Activated naive CD4-positive, alpha-beta T cell treated with anti-CD3 and anti-CD28 coated beads, Interleukin-2, amount 10 ng/mL, durations not matched to agents 7 days and 5 days (primary cell): ENCODE measurements at places on chromosomes 4 and X.

DNA sequence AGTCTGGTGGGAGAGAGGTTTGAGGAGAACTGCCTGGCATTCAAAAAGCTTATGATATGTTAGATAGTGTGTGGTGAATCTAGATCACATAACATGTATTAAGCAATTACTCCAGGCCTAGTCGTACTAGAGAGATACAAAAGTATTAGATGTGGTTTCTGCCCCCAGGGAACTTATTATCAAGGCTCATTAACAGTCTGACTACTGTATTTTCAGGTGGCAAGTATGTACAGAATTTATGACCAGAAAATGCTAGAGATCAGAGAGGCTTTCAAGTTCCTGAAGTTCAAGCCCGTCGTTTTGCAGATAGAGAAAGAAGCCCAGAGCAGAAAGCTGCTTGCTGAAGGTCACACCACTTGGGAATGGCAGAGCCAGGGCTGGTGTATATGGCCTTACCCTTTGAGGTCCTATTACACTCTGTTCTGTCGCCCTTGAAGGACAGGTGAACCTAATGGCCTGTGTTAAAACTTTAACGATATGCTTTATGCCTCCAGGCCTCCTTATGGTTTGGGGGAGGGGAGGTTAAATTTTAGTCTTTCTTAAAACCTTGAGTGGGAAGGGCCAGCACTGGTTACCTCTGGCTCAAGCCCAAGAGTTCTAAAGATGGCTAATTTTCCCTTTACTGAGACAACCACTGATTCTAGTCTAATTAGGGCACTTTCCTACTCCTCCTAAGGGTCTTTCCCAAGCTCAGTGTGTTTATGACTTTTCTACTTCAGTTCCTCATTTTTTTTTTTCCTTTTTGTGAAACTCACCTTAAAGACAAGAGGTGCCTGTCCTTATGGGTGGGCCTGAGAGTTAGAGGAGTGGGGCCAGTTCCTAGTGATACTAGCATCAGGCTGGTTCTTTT lies 19.9 kb downstream of the TMEM164 start:
- no peak for DNase-seq
- no peaks in the 10 kb centered on the region for H3K27me3 ChIP-seq
- peaks cover 8% of the 10 kb centered on the region for H3K36me3 ChIP-seq

- no peaks in the 10 kb centered on the region for H3K36me3 ChIP-seq
- no peaks in the 10 kb centered on the region for H3K4me1 ChIP-seq
These were observed 1715.2 kb upstream of the ADGRL3 start for GRCh38 chr4:59484944-59485343.

DNA sequence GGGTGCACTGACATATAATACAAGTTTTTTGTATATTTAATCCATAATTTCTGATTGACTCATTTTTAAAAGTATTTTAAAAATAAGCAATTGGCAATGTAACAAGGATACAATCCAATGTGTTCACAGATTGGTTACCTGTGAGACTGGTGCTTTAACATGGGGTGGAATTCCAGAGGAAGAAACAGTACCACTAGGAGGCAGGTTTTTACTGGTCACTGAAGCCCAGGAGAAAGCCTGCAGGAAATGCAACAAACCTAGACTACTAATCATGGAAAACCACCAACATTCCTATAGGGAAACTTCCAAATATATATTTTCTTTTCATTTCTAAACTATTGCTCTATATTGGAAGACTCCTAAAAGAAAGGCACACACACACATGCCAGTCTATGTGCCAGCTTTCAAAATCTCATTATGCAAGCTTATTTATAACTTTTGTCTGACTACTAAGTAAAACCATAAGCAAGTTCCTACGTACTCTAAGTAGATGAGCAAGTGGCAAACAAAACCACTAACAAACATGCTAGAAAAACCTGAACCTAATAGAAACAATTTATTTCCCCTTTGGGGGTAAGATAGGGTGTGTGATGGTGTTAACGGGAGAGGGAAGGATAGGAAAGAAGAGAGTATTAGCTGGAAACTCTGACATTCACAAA lies 19.2 kb downstream of the G3BP2 start:
- peak overlapping the region; percentile 98 for H3K27ac ChIP-seq
- DNase-seq, result no peak
- H3K27me3 ChIP-seq, result no peaks in the 10 kb centered on the region
- H3K36me3 ChIP-seq, result peaks cover 52% of the 10 kb centered on the region
- H3K4me3 ChIP-seq, result peak overlapping the region; percentile 32
- H3K4me1 ChIP-seq, result peaks cover 65% of the 10 kb centered on the region

- no peaks in the 10 kb centered on the region for H3K27me3 ChIP-seq
- H3K4me3 ChIP-seq, result no peak overlapping the region
- H3K36me3 ChIP-seq, result no peaks in the 10 kb centered on the region
- no peaks in the 10 kb centered on the region for H3K4me1 ChIP-seq
- H3K27ac ChIP-seq, result no peak overlapping the region
- no peak for DNase-seq
These were observed 229.6 kb downstream of the OPHN1 start for GRCh38 chrX:68203646-68204045.

DNA sequence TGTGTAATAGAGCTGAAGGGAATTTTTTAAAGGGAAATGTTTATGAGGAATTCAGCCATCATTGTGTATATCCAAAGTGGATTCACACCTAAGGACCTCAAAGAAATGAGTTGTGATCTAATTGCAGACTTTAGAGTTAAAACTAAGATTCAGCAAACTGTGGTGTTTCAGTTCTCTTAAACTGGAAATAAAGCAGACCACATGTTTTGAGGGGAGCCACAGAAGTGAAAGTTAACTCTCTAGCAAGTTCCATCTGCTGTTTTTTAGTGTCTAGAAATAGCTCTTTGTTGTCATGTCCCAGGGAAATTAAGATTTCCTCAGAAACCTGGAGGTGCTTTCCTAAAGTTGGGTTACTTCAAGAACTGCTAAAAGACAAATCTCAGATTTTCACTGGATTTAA lies 97.3 kb upstream of the DDX3X start:
- H3K27me3 ChIP-seq, result no peaks in the 10 kb centered on the region
- peaks cover 16% of the 10 kb centered on the region for H3K36me3 ChIP-seq
- no peak overlapping the region for H3K27ac ChIP-seq
- DNase-seq, result no peak

DNA sequence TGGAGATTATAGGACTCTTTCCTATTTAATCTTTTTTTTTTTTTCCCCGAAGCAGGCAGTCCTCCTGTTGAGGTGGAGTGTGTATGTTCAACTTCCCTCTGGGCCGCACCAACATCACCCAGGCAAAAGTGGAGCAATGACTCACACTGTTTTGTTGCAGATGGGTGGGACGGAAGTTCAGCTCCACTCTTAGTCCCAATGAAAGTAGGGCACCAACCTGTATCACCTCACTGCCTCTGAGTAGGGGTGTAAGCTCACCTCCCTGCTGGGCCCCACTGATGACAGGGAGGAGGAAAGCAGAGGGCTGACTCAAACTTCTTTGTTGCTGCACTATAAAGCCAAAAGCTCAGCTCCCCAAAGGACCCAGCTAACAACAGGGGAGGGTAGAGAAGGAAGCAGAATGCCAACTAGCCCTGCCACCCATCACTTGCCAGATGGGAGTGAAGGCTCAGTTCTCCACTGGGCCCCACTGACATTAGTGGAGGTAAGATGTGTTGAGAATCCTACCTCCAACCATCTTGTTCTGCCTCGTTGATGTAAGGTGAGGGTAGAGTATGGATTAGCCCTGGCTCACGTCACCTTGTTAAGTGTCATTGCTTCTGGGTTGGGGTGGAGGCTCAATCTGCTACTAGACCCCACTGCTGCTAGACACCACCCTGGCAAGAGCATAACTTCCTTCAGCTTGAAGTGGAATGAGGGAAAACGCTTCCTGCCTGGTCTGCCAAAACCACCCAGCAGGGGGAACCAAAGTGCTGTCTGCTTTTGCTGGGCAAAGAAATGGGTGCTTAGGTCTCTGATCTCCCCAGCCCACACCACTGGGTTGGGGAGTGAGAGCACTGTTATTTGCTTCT lies 14.1 kb downstream of the RPS6KA3 start:
- peak overlapping the region; percentile 81 for H3K27ac ChIP-seq
- peak; percentile 78 for DNase-seq
- H3K4me3 ChIP-seq, result no peak overlapping the region
- H3K27me3 ChIP-seq, result no peaks in the 10 kb centered on the region

- DNase-seq, result no peak
- H3K4me1 ChIP-seq, result no peaks in the 10 kb centered on the region
- H3K27me3 ChIP-seq, result no peaks in the 10 kb centered on the region
These were observed 225.0 kb downstream of the GRIA3 start for GRCh38 chrX:123408821-123409737.

- H3K27me3 ChIP-seq, result peaks cover 17% of the 10 kb centered on the region
- H3K36me3 ChIP-seq, result no peaks in the 10 kb centered on the region
- H3K4me3 ChIP-seq, result no peak overlapping the region
- no peak for DNase-seq
- H3K4me1 ChIP-seq, result peaks cover 11% of the 10 kb centered on the region
These were observed 9.1 kb upstream of the TBC1D1 start for GRCh38 chr4:37881811-37882210.

DNA sequence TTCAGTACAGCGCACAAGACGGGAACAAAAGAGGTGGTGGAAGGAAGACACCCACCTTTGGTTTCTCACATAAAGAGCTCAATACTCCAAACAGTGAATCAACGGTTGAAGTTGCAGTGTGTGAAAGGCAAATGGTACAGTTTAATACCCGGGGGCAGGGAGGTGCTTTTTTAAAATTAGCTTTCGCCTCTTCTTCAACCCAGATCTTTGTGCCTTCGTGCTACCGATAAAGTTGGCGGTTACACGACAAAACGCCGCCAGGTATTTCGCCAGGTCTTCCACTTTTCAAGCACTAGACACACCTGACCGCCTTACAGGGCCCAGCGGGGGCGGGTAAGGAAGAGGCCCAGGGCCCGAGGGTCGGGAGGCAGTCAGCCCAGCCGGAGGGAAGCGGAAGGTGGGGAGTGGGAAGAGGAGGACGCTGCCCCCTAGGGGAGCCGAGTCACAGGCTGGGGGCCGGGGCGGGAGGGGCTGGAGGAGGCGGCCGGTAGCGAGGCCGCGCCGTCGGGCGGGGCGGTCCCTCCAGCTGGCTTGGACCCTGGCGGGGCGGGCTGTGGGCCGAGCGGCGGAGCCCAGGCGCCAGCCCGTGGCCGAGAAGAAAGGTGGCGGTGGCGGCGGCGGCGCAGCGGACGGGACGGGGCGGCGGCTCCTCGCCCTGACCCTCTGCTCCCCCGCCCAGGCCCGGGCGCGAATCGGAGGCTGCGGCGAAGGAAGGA lies 16.0 kb downstream of the UTP3 start:
- H3K27me3 ChIP-seq, result no peaks in the 10 kb centered on the region
- H3K4me3 ChIP-seq, result peak overlapping the region; percentile 88
- H3K36me3 ChIP-seq, result peaks cover 3% of the 10 kb centered on the region
- peak; percentile 75 for DNase-seq

DNA sequence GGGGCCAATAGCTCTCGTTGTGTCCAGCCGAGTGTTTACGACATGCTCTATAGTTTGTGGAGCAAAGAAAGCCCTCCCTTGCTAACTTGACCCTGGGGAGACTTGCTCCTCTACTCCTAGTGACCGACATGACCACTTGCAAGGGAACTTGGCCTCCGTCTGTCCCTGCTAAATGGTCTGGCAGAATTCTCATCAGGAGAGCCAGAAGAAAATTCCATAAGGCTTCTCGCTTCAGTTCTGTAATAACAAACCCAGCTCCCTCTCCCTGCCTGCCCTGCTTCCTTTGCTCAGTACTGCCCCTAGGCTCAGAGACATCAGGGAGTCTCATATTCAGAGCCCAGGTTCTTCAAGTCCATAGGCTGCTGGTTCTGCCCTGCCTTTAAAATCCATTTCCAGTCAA lies 13.0 kb downstream of the DOCK11 start:
- H3K27ac ChIP-seq, result no peak overlapping the region
- no peaks in the 10 kb centered on the region for H3K27me3 ChIP-seq
- no peak for DNase-seq

GRCh38 chr4:44368413-44369167 lies 80.0 kb downstream of the KCTD8 start:
- H3K27me3 ChIP-seq, result no peaks in the 10 kb centered on the region
- H3K4me3 ChIP-seq, result no peak overlapping the region
- no peak for DNase-seq
- no peaks in the 10 kb centered on the region for H3K4me1 ChIP-seq
- H3K27ac ChIP-seq, result no peak overlapping the region
- H3K36me3 ChIP-seq, result no peaks in the 10 kb centered on the region

- no peak overlapping the region for H3K4me3 ChIP-seq
- H3K4me1 ChIP-seq, result peaks cover 7% of the 10 kb centered on the region
- H3K36me3 ChIP-seq, result peaks cover 8% of the 10 kb centered on the region
- H3K27me3 ChIP-seq, result no peaks in the 10 kb centered on the region
- H3K27ac ChIP-seq, result no peak overlapping the region
These were observed 10.3 kb downstream of the SNX25 start for GRCh38 chr4:185219551-185220344.

GRCh38 chr4:145898926-145899531 lies 39.6 kb downstream of the ZNF827 start:
- no peak overlapping the region for H3K4me3 ChIP-seq
- peaks cover 15% of the 10 kb centered on the region for H3K4me1 ChIP-seq
- no peaks in the 10 kb centered on the region for H3K27me3 ChIP-seq
- no peak for DNase-seq
- no peak overlapping the region for H3K27ac ChIP-seq
- peaks cover 20% of the 10 kb centered on the region for H3K36me3 ChIP-seq

DNA sequence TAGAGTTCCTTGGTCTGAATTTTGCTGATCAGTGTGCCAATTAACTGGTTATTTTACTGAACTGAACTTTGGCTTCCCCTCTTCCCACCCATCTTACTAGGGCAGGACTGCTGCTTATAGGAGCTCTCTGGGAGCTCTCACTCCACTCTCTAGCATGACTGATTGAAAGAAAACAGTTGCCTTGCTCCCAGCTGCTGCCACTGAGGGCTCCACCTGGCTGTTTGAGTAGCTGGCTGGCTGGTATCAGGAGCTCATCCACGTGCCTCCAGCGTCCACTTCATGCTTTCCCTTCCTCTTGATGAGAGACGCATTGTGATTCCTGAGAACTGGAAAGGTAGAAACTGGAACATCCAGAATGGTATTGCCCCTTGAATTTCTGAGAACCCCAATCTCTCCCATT lies 73.0 kb upstream of the KLHL13 start:
- no peak overlapping the region for H3K4me3 ChIP-seq
- H3K36me3 ChIP-seq, result no peaks in the 10 kb centered on the region
- DNase-seq, result no peak
- no peak overlapping the region for H3K27ac ChIP-seq
- no peaks in the 10 kb centered on the region for H3K27me3 ChIP-seq

DNA sequence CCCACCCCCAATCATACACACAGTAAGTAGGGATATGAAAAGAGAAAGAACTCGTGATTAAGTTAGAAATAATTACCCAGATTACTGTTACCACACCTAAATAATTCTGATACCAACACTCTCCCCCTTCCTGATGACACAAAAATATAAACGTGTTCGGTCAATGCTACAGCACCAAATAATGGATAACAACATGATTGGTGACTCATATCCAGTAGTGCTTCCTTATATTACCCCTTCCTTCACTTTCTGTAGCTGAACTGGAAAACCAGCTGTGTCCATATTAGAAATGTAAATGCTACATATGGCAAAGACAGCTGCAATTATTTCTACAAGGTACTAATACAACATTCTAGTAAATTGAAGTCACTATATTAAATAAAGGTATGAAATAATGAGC lies 20.8 kb downstream of the EIF4E start:
- DNase-seq, result no peak
- H3K4me3 ChIP-seq, result no peak overlapping the region
- no peaks in the 10 kb centered on the region for H3K27me3 ChIP-seq
- H3K4me1 ChIP-seq, result peaks cover 8% of the 10 kb centered on the region

- H3K4me1 ChIP-seq, result no peaks in the 10 kb centered on the region
- no peak overlapping the region for H3K4me3 ChIP-seq
- H3K36me3 ChIP-seq, result no peaks in the 10 kb centered on the region
These were observed 928 bp downstream of the GYG2 start for GRCh38 chrX:2829469-2830246.

- H3K36me3 ChIP-seq, result peaks cover 3% of the 10 kb centered on the region
- H3K27me3 ChIP-seq, result peaks cover 21% of the 10 kb centered on the region
- peaks cover 12% of the 10 kb centered on the region for H3K4me1 ChIP-seq
- H3K4me3 ChIP-seq, result no peak overlapping the region
These were observed 47.8 kb upstream of the SETD7 start for GRCh38 chr4:139603576-139604410.
